ENCODE measurements at places on chromosomes 7 and 10.

- DNase-seq: no peak
Observed at GRCh38 chr10:93204494-93205485, 131.1 kb downstream of the CYP26A1 start.

GRCh38 chr10:115624448-115624847 lies 531.3 kb downstream of the ATRNL1 start:
- DNase-seq: no peak

DNA sequence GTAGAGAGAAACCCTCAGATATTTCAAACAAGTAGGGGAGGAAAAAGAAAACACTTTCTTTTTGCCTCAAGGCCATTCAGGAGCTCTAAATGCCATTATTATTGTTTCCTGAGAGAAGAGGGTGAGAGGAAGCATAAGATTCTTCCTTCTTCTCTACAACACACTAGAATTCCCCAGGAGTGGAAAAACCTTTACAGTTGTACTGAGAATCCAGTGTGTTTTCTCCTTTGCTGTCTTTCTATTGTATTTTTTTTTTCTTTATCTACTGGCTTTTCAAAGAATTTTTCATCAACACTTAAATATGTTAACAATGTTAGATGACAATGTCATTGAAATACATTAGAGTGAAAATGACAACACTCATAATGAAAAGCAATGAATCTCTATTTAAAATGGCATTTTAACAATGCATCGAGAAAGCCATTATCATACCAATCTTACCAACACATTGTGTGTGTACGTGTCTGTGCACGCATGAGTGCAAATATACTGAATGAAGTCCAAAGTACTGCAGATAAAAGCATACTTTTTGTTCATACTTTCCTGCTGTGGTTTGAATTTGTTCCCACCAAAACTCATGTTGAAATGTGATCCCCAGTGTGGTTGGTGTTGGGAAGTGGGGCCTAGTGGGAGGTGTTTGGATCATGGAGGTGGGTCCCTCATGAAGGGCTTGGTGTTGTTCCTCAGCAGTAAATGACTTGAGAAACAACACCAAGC lies 24.2 kb upstream of the MACC1 start:
- no peak for DNase-seq

DNA sequence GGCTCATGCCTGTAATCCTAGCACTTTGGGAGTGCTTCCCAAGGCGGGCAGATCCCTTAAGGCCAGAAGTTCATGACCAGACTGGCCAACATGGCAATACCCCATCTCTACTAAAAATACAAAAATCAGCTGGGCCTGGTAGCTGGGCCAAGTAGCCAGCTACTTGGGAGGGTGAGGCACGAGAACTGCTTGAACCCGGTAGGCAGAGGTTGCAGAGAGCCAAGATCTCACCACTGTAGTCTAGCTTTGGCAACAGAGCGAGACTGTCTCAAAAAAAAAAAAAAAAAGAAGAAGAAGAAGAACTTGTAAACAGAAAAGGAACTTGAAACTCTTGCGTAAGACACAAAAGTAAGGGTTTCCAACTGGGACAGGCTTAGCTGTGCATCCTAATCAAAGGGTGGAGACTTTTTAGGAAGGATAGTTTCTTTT lies 5.6 kb upstream of the IFIT2 start:
- no peak for DNase-seq

- DNase-seq: no peak
Observed at GRCh38 chr10:76178532-76179292, 747.3 kb downstream of the LRMDA start.

DNA sequence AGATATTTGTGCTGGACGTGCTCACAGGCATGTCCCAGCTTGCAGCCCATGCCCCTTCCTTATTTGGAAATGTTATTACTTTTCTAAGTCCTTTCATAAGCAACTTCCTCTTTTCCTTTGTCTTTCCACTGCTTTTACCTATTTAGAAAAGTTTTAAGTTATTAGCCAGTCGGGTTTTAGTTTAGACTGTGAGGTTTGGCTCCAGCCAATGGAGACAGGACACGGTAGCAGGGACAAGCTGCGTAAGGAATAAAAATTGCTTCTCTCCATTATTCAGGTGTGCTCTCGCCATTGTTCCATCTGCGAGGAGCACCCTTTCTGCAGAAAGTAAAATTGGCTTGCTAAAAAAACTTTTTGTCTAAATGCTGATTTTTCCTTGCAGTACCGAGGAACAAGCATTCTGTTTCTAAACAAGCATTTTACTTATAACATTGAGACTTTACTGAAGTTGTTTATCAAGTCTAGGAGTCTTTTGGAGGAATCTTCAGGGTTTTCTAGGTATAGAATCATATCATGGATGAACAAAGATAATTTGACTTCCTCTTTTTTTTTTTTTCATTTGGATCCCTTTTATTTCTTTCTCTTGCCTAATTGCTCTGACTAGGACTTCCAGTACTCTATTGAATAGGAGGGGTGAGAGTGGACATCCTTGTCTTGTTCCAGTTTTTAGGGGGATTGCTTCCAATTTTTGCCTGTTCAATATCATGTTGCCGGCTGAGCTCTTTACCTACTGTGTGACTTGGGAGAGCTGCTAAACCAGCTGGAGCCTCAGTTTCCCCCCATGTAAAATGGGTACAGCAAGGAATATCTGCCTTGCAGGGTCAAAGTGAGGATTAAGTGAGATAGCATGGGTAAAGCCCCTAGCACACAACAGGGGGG lies 63.8 kb downstream of the ALOX5 start:
- DNase-seq: no peak

DNA sequence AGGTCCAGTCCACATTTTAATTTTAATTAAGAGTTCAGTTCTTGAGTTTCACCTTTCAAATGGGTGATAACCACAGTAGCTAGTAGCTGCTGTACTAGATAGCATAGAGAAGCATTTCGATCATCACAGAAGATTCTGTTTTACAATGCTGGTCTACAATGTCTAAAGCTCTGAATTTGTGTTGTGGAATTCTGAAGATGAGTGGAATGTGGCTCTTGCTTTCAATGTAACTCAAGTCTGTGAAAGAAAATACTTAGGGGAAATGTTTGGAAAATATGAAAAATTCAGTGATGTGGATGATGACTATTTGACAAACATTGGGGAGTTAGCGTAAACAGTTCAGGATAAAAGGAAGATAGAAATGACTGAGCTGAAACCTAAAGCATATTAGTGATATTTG lies 139.4 kb downstream of the GNAT3 start:
- no peak for DNase-seq

- DNase-seq: no peak
Observed at GRCh38 chr10:21092683-21093524, 195.8 kb upstream of the NEBL start.

GRCh38 chr7:132574223-132574622 lies 2.0 kb downstream of the PLXNA4 start:
- DNase-seq: no peak

All from effector memory CD4-positive, alpha-beta T cell (primary cell).